ENCODE measurements at places on chromosomes 2 and 18.

GRCh38 chr2:26997394-26997793 is 27.0 kb downstream of the MAPRE3 start:
- DNase-seq, result no peak

GRCh38 chr2:240143801-240144648 is 3.6 kb upstream of the OTOS start:
- DNase-seq, result peak; percentile 66

- no peak for DNase-seq
Measured at GRCh38 chr2:218894151-218894879, 13.7 kb downstream of the WNT10A start.

DNA sequence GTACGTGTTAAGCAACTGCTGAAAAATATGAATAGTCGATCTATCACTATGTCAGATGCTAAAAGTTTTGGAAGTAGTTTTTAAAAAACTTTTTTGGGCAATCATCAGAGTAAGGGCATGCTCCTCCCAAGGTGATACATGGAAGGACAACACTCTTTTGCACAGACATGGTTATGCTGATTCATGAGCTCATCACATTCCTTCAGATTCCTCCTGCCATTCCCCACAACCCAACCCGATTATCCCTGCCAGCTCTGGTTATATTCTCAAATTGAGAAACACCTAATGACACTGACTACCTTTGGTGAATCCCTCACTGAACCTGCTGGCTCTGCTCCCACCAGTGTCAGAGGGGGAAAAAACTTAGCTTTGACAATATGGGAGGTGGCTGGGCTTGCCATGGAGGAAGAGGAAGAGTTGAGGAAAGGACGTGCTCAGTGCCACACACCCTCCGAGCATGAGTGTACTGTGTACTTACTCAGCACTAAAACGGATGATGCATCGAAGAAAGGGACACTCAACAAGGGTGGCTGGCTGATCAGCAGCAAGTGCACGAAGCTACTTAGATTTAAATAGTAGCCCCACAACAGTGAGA is 83.9 kb upstream of the RNU4ATAC start:
- no peak for DNase-seq

DNA sequence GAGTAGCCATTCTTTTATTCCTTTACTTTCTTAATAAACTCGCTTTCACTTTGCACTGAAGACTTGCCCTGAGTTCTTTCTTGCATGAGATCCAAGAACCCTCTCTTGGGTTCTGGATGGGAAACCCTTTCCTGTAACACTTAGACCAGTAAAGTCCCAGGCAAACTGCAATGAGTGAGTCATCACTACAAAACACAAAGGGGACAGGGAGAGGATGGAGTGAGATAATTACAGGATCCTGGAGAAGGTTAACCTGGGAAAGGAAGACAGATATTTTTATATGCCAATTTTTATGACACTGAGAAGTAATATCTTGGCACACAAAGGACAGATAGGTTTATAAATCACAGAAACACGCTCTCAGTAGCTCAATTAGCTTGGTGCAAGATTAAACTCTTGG is 48.7 kb downstream of the EHD3 start:
- DNase-seq, result no peak

- peak; percentile 32 for DNase-seq
Measured at GRCh38 chr2:112958428-112959108, 19.2 kb upstream of the IL36G start.

DNA sequence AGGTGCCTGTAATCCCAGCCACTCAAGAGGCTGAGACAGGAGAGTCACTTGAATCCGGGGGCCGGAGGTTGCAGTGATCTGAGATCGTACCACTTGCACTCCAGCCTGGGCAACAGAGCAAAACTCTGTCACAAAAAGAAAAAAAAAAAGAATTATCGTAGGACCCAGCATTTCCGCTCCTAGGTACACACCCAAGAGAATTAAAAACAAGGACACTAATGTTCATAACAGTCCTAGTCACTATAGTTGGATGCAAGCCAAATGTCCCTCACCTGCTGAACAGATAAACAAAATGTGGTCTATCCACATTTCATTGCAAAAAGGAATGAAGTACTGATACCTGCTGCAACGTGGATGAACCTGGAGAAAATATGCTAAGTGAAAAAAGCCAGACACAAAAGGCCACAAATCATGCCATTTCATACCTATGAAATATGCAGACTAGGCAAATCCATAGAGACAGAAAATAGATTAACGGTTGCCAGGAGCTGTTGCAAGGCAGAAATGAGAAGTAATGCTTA is 21.2 kb downstream of the ADRA2B start:
- no peak for DNase-seq

GRCh38 chr2:241485172-241485911 is 23.0 kb downstream of the STK25 start:
- no peak for DNase-seq

DNA sequence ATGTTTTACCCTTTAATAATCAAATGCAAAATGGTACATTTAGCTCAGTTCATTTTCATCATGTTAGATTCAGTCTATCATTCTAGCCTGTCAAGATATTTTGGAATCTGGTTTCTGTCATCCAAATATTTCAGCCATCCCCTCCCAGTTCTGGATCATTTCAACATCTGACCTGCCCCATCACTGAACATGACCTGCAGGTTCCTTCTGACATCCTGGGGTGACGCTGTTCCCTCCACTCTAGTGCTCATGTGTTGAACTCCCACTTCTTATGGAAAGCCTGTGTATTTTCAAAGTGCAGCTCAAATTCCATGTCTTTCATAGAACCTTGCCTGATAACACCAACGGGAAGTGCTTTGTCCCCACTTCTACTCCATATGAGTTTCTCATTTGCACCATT is 320.0 kb upstream of the TNP1 start:
- no peak for DNase-seq

DNA sequence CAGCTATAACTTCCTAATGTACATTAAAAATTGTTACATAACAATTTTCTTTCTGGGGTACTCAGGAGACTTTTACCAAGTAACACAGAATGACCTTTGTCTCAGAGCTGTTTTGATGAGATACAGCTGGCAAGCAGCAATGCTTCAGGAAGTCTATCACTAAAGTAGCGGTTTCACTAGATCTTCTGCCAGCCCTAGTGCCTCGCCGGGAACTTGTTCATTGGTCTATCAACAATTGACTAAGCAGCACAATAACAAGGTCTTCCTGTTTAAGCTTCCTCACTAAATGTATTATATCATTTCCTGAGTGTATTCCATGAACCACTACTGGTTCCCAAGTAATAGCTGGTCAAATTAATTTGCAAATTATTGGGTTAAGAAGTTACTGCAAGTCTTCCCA is 69.2 kb downstream of the TRIP12 start:
- DNase-seq, result peak; percentile 51

GRCh38 chr18:62588217-62588616 is 65.4 kb downstream of the ZCCHC2 start:
- DNase-seq, result no peak

GRCh38 chr2:144642131-144642530 is 122.2 kb upstream of the ZEB2 start:
- no peak for DNase-seq

- DNase-seq, result no peak
Measured at GRCh38 chr2:143719406-143719805, 590.2 kb downstream of the ARHGAP15 start.

DNA sequence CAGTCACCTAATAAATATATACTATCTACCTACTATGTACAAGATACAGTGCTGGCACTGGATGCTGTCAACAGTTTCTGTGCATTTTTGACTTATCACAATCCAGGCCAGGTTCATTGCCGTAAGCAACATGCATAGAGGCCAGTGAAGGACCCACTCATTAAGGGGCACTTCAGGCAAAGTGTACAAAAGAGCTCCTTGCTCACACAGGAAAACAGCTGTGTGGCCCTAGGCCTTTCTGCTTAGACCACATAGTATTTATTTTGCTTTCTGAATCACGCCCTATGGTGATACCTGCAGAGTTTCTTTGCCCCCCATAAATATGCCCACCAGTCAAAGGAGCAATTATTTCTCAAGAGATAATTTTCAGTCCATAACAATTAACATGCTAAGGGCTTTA is 39.6 kb upstream of the STAT4 start:
- DNase-seq, result no peak

DNA sequence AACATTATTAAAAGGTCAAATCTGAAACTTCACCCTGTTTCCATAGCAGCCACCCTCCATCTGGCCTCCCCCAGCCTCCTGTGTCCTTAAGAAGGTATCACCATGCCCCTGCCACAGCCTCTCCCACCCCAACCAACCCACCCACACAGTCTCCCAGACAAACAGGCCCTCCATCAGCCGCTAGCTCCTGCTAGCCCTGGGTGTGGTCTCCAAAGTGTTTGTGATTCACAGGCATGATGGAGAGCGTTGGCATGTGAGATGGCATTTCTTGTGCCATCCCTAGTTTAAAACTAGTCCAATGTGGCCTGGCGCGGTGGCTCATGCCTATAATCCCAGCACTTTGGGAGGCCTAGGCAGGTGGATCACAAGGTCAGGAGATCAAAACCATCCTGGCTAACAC is 44.9 kb upstream of the GPR45 start:
- no peak for DNase-seq

DNA sequence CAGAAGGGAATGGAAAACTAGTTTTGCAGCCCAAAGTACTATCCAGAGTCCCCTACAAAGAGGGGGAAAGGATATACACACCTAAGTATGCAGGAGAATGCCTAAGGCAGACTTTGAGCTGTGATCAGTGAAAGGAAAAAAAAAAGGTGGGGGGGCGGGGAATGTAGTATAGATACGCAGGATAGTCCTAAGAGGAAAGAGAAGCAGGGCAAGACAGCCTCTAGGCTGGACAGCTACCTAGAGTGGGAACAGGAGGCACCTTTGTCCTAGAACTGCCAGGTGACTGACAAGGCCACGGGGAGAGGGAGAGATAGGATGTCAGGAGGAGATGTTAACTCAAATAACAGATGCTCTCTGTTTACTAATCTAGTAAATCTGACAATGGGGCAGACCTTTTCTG is 6.0 kb downstream of the REEP1 start:
- no peak for DNase-seq

DNA sequence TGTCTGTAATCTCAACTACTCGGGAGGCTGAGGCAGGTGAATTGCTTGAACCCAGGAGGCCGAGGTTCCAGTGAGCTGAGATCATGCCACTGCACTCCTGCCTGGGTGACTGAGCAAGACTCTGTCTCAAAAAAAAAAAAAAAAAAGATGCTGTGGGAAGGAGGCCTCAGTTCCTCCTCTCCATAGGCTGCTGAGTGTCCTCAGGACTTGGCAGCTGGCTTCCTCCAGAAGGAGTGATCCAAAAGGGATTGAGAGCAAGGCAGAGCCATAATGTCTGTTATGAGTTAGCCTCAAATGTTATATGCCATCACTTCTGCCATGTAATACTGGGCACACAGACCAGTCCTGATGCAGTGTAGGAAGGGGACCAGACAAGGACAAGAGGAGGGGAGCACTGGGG is 6.6 kb upstream of the NPC1 start:
- DNase-seq, result no peak

- no peak for DNase-seq
Measured at GRCh38 chr18:23114911-23115310, 20.4 kb upstream of the CABLES1 start.

DNA sequence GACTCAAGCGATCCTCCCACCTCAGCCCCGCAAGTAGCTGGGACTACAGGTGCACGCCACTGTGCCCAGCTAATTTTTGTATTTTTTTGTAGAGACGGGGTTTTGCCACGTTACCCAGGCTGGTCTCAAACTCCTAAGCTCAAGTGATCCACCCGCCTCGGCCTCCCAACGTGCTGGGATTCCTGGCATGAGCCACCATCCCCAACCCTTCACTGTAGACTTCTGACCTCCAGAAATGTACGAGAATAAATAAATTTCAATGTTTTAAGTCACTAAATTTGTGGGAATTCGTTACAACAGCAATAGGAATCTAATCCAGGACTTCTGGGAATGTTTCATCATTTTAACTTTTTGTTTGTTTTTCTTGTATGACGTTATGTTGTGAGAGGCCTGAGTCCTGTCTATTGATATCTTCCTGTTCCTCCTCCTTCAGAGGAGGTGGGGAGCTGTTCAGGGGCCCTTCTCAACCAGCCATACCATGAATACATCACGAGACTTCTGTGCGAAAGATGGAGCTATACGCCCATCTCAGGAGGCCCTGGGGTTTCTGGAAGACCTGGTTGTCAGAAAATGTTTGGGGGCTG is 40.0 kb downstream of the TEX44 start:
- DNase-seq, result no peak

GRCh38 chr2:40096360-40096759 is 317.3 kb upstream of the THUMPD2 start:
- no peak for DNase-seq

DNA sequence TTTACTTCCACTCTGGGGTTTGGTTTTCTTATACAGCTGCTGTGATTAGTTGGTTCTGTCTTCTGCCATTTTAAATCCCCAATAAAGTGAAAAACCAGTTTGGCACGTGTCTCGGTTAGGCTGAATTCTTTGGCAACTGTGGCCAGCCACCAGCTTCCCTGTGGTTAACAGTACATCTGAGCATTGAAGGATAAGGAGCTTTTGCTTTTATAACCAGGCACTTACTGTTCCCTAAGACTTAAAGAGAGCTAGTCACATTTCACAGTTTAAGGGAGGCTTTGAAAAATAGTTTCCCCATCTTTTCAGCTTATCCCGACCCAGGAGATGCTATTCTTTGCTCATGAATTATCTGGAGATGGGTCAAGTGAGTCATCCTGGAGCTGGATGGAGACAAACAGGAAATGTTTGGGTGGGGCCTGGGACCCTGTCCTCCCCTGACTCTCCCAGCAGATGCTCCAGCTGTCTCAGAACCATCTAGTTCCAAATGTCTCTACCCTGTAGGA is 57.3 kb upstream of the EML6 start:
- DNase-seq, result no peak

DNA sequence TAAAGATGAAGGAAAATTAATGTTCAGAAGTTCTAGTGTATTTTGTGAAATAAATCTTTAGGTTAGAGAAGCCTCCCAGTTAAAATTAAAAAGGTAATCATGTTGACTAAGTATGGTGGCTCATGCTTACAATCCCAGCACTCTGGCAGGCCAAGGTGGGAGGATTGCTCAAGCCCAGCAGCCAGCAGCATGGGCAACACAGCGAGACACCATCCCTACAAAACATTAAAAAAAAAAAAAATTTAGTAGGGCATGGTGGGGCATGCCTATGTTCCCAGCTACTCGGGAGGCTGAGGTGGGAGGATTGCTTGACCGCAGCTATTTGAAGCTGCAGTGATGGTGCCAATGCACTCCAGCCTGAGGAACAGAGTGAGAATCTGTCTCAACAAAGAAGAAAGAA is 17.9 kb downstream of the XPO1 start:
- no peak for DNase-seq

DNA sequence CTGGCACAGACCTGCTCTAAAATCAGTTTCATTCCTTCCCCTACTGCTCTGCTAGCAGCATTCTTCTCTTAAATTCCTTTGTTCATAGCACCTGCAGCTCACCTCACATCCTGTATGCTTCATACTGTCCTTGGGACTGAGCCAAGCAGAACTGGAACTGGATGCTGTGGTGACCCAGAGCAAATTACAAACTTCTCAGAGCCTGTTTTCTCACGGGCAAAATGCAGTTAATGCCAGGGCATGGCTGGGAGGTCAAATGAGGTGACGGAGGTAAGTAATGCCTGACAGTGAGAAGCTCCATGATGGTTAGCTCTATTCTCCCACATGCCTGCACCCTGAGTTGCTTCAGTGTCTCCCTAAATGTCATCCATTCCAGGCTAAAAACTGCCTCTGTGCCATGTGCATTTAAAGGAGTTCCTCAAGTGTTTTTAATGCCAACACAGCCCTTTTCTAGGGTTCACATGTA is 29.7 kb downstream of the C2orf42 start:
- DNase-seq, result no peak
